Chondrocyte (in vitro differentiated cells): ENCODE measurements at places on chromosomes 12 and 14. TPM values are rescaled to one million over a fixed set of nuclear protein-coding genes. Genes with fewer than 3 reads are reported as not detected.

GRCh38 chr12:21438643-21439042 is 1.2 kb downstream of the PYROXD1 start:
- peaks cover 2% of the 10 kb centered on the region for H3K36me3 ChIP-seq
- no peaks in the 10 kb centered on the region for H3K27me3 ChIP-seq
- peaks cover 23% of the 10 kb centered on the region for H3K4me1 ChIP-seq
- no peak for DNase-seq

GRCh38 chr14:53701108-53701875 is 255.3 kb downstream of the BMP4 start:
- no peak overlapping the region for H3K27ac ChIP-seq
- no peaks in the 10 kb centered on the region for H3K36me3 ChIP-seq
- H3K4me3 ChIP-seq: no peak overlapping the region
- no peaks in the 10 kb centered on the region for H3K4me1 ChIP-seq
- peaks cover 7% of the 10 kb centered on the region for H3K27me3 ChIP-seq
- DNase-seq: no peak

DNA sequence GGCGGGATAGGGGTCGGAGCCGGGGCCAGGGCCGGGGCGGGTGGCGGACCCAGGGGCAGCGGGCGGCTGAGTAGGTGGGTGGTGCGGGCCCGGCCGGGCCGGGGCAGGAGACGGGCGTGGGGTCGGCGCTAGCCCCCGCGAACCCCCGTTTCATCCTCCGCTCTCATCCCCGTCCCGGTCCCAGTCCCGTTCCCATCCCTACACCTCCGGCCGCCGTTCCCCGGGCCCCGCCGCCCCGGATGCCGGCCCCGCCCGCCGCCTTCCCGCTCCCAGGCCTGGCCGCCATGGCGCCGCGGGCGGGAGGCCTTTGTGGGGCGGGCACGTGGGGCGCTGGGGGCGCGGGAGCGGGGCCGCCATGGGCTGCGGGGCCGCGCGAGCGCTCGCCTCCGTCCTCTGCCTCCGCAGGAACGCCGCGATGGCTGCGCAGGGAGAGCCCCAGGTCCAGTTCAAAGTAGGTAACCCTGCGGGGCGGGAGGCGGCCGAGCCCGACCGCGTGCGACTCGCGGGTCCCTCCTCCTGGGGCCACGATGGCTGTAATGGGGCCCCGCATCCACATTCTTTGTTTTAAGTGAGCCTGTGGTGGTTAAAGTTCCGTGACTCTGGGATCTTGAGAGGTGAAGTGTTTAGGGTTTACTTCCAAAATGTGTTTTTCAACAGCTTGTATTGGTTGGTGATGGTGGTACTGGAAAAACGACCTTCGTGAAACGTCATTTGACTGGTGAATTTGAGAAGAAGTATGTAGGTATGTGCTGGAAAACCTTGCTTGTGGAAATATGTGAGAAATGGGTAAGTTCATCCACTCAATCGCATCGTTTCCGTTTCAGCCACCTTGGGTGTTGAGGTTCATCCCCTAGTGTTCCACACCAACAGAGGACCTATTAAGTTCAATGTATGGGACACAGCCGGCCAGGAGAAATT is 572 bp downstream of the RAN start:
- no peaks in the 10 kb centered on the region for H3K27me3 ChIP-seq
- peaks cover 39% of the 10 kb centered on the region for H3K36me3 ChIP-seq
- peaks cover 38% of the 10 kb centered on the region for H3K4me1 ChIP-seq
- peak overlapping the region; percentile 89 for H3K27ac ChIP-seq
- no peak for DNase-seq

- DNase-seq: no peak
- H3K4me1 ChIP-seq: peaks cover 18% of the 10 kb centered on the region
- no peaks in the 10 kb centered on the region for H3K36me3 ChIP-seq
- H3K27me3 ChIP-seq: no peaks in the 10 kb centered on the region
- peak overlapping the region; percentile 75 for H3K27ac ChIP-seq
Measured at GRCh38 chr14:105299654-105300541, 903 bp downstream of the BRF1 start.

DNA sequence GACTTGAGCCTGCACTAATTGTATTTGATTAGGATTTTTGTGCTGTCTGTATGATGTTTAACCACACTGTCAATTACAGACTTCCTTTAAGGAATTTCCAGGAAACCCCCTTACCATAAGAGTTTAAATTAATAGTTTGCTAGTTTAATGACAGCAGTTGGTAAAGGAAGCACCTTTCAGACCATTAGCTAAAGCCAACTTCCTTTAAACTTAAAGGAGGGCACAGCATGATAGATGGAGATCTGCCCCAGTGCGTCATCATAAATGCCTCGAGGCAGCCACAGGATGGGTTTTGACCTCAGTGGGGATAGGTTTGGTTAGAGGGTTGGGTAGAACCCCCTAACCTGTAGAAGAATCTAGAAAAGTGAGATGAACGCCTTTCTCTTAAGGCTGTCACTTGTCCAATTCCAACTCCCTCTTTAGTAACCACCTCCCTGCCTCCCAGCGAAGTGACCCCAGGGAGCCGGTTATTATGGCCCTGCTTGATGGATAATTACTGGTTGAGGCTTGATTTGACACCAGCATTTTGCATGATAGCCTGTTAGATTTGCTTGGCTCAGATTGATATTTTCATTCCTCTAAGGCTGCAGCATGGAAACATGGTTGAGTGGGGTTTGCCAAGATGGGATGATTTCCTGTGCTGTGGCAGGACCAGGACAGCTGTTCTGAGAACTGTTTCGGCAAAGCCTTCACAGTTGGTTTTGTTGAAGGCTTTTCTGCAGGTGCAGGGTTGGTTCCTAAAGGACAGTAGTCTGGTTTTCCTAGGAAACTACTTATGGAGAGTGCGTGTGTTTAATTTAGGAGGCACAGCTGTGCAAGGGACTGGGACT is 62.7 kb downstream of the CHST11 start:
- no peak overlapping the region for H3K27ac ChIP-seq
- DNase-seq: no peak
- H3K4me1 ChIP-seq: peaks cover 47% of the 10 kb centered on the region
- no peaks in the 10 kb centered on the region for H3K27me3 ChIP-seq
- no peaks in the 10 kb centered on the region for H3K36me3 ChIP-seq
- H3K4me3 ChIP-seq: no peak overlapping the region

DNA sequence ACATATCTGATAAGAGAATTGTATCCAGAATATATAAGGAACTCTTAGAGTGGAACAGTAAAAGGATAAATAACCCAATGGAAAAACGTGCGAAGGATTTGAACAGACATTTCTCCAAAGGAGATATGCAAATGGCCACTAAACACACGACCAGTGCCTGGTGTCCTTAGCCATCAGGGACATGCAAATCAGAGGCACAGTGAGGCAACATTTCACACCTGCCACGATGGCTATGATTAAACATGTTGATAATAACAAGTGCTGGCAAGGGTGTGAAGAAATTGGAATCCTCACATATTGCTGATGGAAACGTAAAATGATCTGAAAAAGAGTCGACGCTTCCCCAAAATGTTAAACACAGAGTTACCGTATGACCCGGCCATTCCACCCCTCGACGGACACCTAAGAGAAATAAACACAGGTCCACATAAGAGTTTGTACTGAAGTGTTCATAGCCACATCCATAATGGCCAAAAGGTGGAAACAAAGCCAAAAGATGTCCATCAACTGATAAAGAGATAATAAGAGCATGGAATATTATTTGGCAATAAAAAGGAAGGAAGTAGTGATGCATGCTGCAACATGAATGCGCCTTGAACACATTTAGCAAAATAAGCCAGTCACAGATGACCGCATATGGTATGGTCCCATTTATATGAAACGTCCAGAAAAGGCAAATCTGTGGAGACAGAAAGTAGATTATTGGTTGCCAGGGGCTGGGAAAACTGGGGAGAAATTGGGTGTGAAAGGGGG is 6.3 kb upstream of the TMEM121 start:
- H3K27ac ChIP-seq: no peak overlapping the region
- H3K4me3 ChIP-seq: no peak overlapping the region
- H3K4me1 ChIP-seq: no peaks in the 10 kb centered on the region
- peak; percentile 19 for DNase-seq
- H3K27me3 ChIP-seq: peaks cover 12% of the 10 kb centered on the region
- peaks cover 2% of the 10 kb centered on the region for H3K36me3 ChIP-seq

GRCh38 chr12:3233797-3234196 is 156.6 kb downstream of the TSPAN9 start:
- DNase-seq: no peak
- H3K36me3 ChIP-seq: peaks cover 3% of the 10 kb centered on the region
- peaks cover 47% of the 10 kb centered on the region for H3K4me1 ChIP-seq
- no peak overlapping the region for H3K4me3 ChIP-seq
- no peak overlapping the region for H3K27ac ChIP-seq

GRCh38 chr12:42473130-42473529 is 116.4 kb downstream of the PRICKLE1 start:
- peak overlapping the region; percentile 81 for H3K27ac ChIP-seq
- peaks cover 11% of the 10 kb centered on the region for H3K36me3 ChIP-seq
- H3K27me3 ChIP-seq: no peaks in the 10 kb centered on the region

DNA sequence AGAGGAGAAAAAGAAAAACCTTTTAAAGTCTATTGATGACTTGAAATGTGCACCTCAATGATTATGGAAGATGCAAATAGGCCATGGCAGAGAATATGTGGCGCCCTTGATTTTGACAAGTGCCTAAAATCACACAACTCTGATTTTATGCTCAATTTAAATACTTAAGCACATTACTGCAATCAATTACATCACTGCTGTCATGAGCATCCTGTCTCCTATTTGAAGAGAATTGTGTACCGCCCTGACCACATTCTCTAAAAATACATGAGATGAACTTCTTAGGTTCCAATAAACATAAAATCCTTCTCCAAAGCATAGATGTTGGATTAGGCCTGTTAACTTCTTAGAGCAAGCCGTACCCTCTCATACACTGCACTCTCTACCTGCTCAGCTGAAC is 1.6 kb downstream of the TXNDC16 start:
- H3K27me3 ChIP-seq: no peaks in the 10 kb centered on the region

- H3K27me3 ChIP-seq: peaks cover 7% of the 10 kb centered on the region
- DNase-seq: no peak
- no peak overlapping the region for H3K27ac ChIP-seq
Measured at GRCh38 chr12:106651552-106651951, 68.7 kb downstream of the RFX4 start.

GRCh38 chr12:58889557-58889956 is 30.7 kb downstream of the LRIG3 start:
- H3K36me3 ChIP-seq: peaks cover 45% of the 10 kb centered on the region
- no peak overlapping the region for H3K4me3 ChIP-seq
- H3K27me3 ChIP-seq: no peaks in the 10 kb centered on the region
- DNase-seq: no peak

GRCh38 chr12:56634837-56635791 is 5.0 kb upstream of the BAZ2A start:
- no peaks in the 10 kb centered on the region for H3K27me3 ChIP-seq
- H3K4me1 ChIP-seq: peaks cover 59% of the 10 kb centered on the region
- H3K27ac ChIP-seq: peak overlapping the region; percentile 100
- H3K4me3 ChIP-seq: peak overlapping the region; percentile 94

DNA sequence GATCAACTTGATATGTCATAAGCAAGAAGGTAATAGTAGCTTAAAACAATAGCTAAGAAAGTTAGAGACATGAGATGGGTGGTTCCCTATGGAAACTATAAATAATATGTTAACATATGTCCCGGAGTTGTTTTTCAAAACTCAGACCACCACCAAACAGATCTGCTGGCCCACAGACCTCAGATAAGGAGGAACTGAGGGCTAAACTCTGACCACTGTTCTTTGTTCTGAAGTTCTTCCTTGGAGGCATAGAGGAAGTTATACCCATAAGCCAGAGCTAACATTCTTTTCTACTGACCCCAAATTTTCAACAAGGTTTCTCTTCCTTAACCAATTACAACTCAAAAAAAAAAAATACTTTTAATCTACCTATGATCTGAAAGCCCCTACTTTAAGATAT is 156.1 kb upstream of the FSCB start:
- no peaks in the 10 kb centered on the region for H3K4me1 ChIP-seq
- no peaks in the 10 kb centered on the region for H3K36me3 ChIP-seq
- no peak overlapping the region for H3K27ac ChIP-seq
- DNase-seq: no peak

GRCh38 chr12:89117448-89118034 is 234.8 kb downstream of the DUSP6 start:
- H3K4me3 ChIP-seq: no peak overlapping the region
- H3K36me3 ChIP-seq: no peaks in the 10 kb centered on the region
- no peak overlapping the region for H3K27ac ChIP-seq
- H3K4me1 ChIP-seq: peaks cover 3% of the 10 kb centered on the region

DNA sequence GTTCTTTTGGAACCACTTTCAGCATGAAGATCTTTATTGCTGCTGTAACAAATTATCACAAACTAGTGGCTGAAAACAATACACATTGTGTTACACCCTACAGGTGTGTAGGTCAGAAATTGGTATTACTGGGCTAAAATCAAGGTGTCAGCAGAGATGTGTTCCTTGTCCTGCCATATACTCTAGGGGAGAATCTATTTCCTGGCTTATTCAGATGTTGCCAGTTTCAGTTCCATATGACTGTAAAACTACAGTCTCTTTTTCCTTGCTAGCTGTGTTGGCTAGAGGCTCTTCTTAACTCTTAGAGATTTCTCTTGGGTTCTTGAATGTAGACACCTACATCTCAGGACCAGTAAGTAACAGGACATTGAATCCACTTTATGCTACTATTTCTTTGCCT is 215.6 kb upstream of the PPFIA2 start:
- DNase-seq: no peak
- no peaks in the 10 kb centered on the region for H3K4me1 ChIP-seq
- H3K36me3 ChIP-seq: no peaks in the 10 kb centered on the region
- no peak overlapping the region for H3K27ac ChIP-seq
- H3K4me3 ChIP-seq: no peak overlapping the region
- H3K27me3 ChIP-seq: peaks cover 3% of the 10 kb centered on the region

GRCh38 chr14:71753126-71753830 is 179.0 kb upstream of the RGS6 start:
- peak overlapping the region; percentile 61 for H3K4me3 ChIP-seq
- H3K27me3 ChIP-seq: no peaks in the 10 kb centered on the region
- H3K36me3 ChIP-seq: peaks cover 3% of the 10 kb centered on the region
- H3K4me1 ChIP-seq: peaks cover 21% of the 10 kb centered on the region

GRCh38 chr14:69574263-69574953 is at the start of gene CCDC177:
Gene CCDC177 (minus strand): TSS chr14:69574871. CDS start chr14:69573622, 1,249 bp downstream.
- H3K36me3 ChIP-seq: no peaks in the 10 kb centered on the region
- H3K4me3 ChIP-seq: peak within 1 kb of the TSS; percentile 79
- H3K27ac ChIP-seq: peak within 1 kb of the TSS; percentile 5
- H3K4me1 ChIP-seq: peaks cover 5% of the 10 kb centered on the region
- no peak for DNase-seq
- H3K27me3 ChIP-seq: peaks cover 37% of the 10 kb centered on the region

GRCh38 chr12:131683266-131684014 is 27.4 kb upstream of the SFSWAP start:
- no peaks in the 10 kb centered on the region for H3K4me1 ChIP-seq
- peaks cover 19% of the 10 kb centered on the region for H3K27me3 ChIP-seq
- H3K4me3 ChIP-seq: no peak overlapping the region
- no peak overlapping the region for H3K27ac ChIP-seq

The C12orf42 gene
- not detected in 3 replicates for total RNA-seq

The CCDC38 gene
- not detected in 3 replicates for total RNA-seq

The BEGAIN gene
- total RNA-seq: 5.1 to 6.5 TPM (median 6.5 TPM) in 3 replicates

The MYF5 gene
- total RNA-seq: not detected in 3 replicates

The CLEC7A gene
- total RNA-seq: not detected in 3 replicates

The DTD2 gene
- total RNA-seq: 29.5 to 36.1 TPM (median 34.1 TPM) in 3 replicates

The KLRB1 gene
- total RNA-seq: not detected in 3 replicates

The STON2 gene
- not detected in 3 replicates for total RNA-seq

The REP15 gene
- 0.54 to 1.3 TPM (median 1.3 TPM) in 3 replicates for total RNA-seq
